MG63 (cell line): ENCODE measurements at places on chromosomes 12 and 14.

DNA sequence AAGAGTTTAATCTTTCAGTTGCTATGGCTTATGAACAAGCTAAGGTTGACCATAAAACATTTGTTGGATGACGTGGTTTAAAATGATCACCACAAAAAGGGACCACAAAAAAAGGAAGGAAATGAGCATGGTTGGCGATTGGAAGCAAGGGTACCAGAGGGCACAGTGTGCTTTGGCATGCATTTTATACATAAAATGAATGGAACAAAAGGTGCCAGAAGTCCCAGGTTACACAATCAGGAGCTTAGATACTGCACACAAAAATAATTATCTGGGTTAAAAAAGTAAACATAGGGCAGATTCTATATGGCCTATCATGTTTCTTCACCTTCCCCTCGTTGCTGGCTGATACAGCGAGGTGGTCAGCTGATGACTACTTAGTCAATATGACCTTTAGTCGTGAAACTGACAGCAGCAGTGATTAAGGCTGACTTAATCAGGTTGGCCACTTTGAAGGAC is 50.7 kb downstream of the ZC3H14 start:
- peak; percentile 18 for DNase-seq

- DNase-seq: no peak
These were observed 68.3 kb upstream of the TRHDE start for GRCh38 chr12:72203764-72204335.

DNA sequence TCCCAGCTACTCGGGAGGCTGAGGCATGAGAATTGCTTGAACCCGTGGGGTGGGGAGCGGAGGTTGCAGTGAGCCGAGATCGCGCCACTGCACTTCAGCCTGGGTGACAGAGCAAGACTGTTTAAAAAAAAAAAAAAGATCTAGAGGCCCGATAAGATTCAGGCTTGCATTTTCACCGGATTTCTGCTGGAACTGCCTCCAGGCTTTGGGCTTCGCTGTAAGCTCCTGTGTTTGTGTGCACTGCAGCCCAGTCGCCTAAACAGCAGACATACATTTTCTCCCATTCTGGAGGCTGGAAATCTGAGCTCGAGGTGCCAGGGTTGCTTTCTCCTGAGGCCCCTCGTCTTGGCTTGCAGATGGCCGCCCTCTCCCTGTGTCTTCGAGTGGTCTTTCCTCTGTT is 12.2 kb downstream of the BRI3BP start:
- DNase-seq: no peak

DNA sequence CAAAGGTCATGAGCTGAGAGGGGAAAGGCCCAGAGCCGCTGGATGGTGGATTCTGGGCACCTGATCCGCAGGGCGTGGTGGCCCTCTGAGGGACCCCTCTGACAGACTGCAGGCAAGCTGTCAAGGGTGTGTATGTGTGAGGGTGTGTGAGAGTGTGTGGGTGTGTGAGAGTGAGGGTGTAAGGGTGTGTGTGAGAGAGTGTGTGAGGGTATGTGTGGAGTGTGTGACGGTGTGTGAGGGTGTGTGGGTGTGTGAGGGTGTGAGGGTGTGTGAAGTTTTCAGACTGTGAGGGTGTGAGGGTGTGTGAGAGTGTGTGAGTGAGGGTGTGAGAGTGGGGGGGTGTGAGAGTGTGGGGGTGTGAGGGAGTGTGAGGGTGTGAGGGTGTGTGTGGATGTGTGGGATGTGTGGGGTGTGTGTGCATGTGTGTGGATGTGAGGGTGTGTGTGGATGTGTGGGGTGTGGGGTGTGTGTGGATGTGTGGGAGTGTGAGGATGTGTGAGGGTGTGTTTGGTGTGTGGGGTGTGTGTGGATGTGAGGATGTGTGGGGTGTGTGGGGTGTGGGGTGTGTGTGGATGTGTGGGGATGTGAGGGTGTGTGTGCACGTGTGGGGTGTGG is 156.7 kb downstream of the TMEM121 start:
- no peak for DNase-seq

GRCh38 chr12:14394317-14395073 is 29.0 kb downstream of the ATF7IP start:
- DNase-seq: peak; percentile 16

DNA sequence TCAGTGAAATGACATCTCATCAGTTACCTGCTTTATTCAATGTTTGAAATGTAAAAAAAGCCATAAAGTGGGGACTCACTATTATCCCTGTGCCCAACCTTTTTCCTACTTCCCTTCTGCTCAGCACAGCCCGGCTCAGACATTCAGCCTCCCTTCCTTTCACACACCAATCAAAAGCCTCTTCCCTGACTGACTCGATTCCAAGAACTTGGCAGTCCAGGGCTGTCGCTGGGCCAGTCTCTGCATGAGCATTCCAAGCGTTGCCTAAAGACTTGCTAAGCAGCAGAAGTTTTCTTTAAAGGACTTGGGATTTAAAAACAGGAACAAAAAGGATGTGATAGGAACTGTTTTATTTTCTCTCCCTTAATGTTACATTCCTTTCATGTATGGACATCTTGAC is 22.7 kb downstream of the ITPR2 start:
- peak; percentile 83 for DNase-seq

DNA sequence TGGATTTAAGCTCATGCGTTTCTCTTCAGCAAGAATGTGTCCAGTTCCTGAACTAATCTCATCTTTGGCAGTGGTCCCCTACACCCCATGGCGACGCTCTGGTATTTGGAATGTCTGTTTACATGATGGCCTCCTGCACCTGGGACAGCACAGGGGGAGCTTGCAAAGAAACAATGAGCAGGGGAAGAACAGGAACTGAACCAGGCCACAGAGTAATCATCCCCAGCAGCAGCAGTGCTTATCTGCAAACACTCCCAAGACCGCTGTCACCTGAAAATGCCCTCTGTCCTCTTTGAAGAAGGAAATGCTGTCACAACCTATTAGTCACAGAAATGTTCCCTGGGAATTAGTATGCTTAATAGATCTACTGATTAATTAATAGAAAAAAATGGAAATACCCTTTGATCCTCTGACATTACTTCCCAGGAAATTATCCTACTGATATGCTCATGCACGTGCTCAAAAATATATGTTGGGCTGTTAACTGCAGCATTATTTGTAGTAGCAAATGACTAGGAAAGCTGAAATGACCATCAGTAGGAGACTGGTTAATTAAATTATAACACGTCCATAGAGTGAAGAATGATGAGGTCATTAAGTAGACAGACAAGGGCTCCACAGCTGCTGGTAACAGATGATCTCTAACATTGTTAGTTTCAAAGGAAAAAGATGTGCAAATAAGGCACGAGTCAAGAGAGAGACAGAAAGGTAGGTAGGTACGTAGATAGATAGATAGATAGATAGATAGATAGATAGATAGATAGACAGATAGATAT is 279.3 kb upstream of the FLRT2 start:
- no peak for DNase-seq

DNA sequence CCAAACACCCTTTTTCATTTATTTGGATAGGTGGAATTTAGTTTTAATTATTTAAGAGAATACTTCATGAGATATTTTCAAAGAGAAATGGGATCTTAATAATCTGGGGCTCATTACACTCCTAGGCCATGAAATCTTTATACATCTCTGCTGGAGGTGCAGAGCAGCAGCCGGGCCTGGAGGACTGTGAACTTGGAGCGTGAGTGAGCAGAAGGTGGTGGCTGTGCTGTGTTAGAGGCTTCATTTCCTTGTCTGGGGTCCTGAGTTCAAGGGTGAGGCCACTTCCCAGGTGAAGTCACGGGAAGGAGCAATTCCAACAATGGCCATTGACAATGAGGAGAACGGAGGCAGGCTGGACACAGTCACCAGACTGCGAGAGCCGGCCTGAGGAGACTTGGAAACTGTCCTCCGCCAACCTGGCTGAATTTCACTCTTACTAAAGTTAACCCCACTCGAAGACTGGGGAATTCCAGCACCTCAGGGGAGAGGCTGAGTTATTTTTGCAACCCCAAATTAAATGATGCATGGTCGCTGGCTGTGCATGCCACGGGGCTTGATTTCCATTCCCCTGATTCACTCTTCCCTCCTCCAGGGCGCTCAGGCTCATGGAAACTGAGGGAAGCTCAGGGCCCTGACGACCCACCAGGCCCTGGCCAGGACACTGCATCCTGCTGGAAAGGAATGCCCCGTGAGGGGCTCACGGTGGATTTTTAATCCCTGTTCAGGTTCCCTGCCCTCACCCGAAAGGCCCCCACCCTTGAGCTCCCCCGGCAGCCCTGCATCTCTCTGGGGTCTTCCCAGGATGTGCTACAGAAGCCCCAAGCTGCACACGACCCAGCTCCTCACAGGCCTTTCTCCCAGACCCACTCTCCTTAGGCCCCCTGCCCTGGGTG is 22.6 kb upstream of the TRAF3 start:
- DNase-seq: no peak

- no peak for DNase-seq
These were observed 94.5 kb upstream of the VASH1 start for GRCh38 chr14:76666746-76667145.

DNA sequence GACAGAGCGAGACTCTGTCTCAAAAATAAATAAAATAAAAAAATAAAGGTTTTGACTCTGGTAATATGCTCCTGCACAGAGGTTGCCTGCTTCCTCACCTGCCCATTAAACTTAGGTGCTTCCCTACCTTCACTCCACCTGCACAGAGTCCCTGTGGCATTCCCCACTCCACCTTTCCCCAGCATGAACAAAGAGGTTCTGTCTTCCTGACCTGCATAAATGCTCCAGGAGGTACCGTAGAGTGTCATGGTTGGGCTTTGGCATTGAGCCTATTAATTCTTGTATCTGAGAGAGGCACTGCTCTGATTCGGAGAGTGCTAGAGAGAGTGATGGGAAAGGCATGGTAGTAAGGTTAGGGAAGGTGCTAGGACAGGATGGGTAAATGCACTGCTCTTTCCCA is 6.3 kb downstream of the ARHGAP9 start:
- DNase-seq: no peak

DNA sequence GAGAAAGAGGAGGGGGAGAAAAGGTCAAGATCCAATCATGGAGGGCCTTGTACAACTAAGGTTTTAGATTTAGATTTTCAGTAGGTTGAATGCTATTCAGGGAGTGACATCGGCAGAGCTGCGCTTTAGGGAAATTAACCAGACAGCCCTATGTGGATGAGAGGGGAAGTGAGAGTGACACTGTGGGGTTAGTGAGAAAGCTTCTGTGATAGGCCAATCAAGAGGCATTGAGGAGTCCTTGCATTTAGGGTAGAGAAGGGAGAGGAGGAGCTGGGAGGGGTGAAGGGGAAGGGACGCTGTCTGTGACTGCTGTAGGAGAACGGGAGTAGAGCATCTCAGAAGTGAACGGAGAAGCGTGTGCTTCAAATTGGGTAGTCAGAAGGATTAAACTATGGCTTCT is 3.4 kb downstream of the HSD17B6 start:
- DNase-seq: no peak

GRCh38 chr12:22046968-22047390 is 961 bp downstream of the CMAS start:
- no peak for DNase-seq

DNA sequence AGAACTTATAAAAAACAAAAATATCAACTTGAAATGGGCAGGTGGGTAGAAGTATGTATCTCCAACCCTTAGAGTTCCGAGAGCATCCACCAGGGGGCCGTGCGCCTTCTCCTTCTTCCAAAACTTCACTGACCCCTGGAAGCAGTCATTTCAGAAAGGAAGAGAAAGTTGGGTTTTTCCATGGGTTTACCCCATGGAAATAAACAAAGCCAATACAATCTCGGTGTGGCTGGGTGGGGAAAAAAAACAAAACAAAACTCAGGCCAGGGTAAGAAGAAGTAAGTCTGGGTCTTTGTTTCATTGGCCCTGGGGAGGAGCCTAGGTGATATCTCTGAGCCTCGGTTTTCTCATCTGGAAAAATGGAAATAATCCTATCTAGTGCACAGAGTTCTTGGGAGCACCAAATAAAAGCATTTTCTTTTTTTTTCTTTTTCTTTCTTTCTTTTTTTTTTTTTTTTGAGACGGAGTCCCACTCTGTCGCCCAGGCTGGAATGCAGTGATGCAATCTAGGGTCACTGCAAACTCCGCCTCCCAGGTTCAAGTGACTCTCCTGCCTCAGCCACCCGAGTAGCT is 33.6 kb upstream of the HNF1A start:
- DNase-seq: peak; percentile 39

DNA sequence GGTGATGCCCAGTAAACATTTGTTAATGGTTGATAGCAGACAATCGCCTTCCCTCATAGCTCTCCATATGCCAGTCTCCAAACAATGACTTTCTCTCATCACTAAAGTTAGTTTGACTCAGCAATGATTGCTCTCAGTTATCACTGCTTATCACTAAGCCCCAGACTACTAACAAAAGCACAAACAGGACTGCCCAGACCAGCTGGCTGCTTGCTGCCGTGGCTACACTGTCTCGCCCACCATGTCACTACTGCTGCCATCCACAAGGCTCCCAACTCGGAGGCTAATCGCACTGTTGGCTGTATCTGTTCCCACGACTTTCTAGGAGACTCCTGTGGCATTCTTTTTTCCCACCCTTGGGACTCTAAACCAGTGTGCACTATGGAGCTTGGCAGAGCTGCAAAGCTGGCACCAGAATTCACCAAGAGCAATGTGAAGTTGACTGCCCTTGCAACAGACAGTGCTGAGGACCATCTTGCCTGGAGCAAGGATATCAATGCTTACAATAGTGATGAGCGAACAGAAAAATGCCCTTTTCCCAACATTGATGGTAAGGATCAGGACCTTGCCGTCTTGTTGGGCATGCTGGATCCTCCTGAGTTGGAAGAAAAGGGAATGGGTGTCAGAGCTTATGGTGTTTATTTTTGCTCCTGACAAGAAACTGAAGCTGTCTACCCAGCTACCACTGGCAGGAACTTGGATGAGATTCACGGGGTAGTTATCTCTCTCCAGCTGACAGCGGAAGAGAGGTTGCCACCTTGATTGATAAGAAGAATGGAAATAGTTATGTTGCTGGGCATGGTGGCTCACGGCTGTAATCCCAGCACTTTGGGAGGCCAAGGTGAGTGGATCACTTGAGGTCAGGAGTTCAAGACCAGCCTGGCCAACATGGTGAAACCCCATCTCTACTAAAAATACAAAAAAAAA is 27.1 kb upstream of the NR2C1 start:
- no peak for DNase-seq

GRCh38 chr12:57401165-57401564 is 29.7 kb downstream of the R3HDM2 start:
- DNase-seq: no peak
